ENCODE measurements at places on chromosomes 3 and 15. TPM values are rescaled to one million over a fixed set of nuclear protein-coding genes. Genes with fewer than 3 reads are reported as not detected.

DNA sequence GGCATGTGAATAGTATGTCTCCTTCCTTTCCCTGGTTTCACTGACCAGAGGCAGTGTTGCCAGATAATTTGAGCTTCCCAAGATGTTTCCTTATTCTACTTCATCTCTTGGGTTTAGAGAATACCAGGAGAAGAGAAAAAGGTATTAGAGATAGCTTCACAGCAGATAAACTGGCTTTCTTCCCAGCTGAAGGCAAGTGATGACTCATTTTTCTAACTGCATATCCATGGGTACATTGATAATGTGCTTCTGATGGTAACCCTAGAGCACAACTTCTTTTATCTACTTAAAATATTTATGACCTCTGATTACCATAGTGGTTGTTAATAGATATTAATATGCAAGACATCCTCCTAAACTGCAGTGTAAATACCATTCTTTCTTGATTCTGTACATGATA is 34.6 kb upstream of the CMTM8 start:
- no peaks in the 10 kb centered on the region for H3K27me3 ChIP-seq
- H3K4me3 ChIP-seq, result no peak overlapping the region
- H3K4me1 ChIP-seq, result no peaks in the 10 kb centered on the region

GCSAM gene
- total RNA-seq, result not detected

- peak; percentile 46 for DNase-seq
- no peak overlapping the region for H3K4me3 ChIP-seq
- no peak overlapping the region for H3K27ac ChIP-seq
- peaks cover 22% of the 10 kb centered on the region for H3K4me1 ChIP-seq
- H3K36me3 ChIP-seq, result no peaks in the 10 kb centered on the region
Observed at GRCh38 chr3:169546368-169546767, 117.1 kb downstream of the MECOM start.

DNA sequence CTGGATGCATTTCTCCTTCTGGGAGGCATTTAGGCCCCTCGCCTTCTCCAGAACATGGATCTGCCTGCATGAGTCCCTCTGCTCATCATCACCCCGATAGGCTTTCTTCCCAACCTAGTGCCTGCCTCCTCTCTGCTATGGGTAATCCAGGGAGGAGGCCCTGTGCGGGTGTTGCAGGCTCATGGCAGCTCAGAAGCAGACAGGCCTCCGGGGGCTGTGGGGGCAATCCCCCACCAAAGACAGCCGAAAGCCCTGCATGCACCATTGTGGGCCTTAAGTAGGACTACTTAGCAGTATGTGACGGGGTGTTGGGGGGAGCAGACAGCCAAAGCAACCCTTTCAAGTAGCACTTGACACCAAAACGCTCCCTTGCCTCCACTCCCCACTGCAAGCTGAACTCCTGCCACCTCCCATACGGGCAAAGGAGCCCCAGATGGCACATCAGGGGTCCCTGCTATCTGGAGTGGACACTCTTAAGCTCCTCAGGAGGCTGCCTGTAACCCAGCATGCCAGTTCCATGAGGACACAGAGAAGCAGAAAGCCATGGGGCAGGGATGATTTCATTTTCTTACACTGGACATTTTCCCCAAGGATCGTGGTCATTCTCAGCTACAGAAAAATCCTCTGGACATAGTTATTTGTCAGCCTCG is 98.8 kb upstream of the HACD2 start:
- H3K4me1 ChIP-seq, result peaks cover 9% of the 10 kb centered on the region
- no peaks in the 10 kb centered on the region for H3K36me3 ChIP-seq
- H3K4me3 ChIP-seq, result no peak overlapping the region
- H3K27me3 ChIP-seq, result no peaks in the 10 kb centered on the region

DNA sequence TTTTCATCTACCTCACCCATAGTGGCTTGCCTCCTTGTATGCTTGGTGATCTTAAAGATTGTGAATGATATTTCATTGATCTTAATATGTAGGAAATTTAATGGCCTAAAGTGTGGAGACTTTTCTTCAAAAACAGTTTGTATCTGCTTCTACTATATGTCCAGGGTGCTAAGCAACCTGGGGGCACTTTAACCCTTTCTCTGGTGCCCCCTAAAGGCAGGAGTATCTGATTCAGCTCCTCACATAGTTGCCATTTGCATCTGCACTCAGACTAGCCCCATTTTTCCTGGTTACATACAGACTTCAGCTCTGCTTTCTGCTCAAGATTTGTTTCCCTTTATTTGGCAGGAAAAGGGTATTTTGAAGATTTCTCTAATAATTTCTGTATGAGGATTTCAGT is 5.2 kb upstream of the PFN2 start:
- H3K4me1 ChIP-seq, result no peaks in the 10 kb centered on the region
- DNase-seq, result no peak
- no peaks in the 10 kb centered on the region for H3K27me3 ChIP-seq
- no peak overlapping the region for H3K4me3 ChIP-seq
- no peak overlapping the region for H3K27ac ChIP-seq

DNA sequence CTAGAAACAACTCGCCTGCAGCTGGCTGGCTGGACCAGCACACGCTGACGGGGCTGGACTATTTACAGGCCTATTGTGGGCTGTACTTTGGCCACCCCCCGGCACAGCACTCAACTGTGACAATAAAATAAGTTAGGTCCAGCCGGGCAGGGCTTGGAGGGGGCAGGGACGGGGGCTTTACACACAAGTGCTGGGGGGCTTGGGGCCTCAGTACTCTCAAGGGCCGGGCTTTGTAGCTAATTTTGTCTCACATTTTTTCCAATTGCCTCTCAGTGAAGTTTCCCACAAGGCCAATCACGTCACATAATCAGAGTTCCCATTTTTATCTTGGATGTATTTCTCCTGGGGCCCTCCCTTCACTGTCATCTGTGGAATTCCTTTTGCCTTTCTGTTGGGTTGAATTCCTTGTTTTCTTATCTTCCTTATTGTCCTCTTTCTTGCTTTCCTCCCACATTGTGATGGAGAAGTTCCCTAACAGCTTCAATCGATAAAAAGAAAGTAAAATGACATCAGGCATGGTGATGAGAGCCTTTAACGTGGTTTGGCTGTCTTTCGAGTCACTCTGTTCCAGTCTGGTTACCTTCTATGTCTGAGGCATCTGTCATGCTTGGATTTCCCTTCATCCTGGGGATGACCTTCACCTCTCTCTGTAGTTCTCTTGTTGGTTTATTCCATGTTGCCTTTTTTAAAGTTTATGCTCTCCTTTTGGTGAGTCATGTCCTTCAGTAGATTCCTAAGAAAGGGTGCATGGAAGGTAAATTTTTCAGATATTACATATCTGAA is 44.1 kb upstream of the CMTM7 start:
- H3K4me1 ChIP-seq, result no peaks in the 10 kb centered on the region
- H3K4me3 ChIP-seq, result no peak overlapping the region
- no peaks in the 10 kb centered on the region for H3K36me3 ChIP-seq
- no peak overlapping the region for H3K27ac ChIP-seq
- H3K27me3 ChIP-seq, result no peaks in the 10 kb centered on the region
- no peak for DNase-seq

DNA sequence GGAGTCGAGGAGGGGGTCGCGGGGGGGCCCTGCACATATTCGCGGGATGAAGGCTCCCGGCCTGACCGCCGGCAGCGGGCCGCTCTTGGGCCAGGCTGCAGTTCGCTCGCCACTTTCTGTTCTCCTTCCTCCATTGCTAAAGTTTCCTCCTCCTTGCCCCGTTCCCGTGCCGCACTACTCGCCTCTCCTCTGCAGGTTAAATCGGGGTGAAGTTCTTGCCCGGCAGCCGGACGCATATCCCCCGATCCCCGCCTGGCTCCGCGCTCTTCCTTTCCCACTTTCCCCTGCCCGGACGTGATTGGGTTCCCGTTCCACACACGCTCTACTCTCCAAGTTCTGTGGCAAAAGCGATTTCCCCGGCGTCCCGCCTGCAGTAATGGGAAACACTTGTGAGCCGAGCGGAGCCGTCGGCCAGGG is 556 bp downstream of the CRYBG3 start:
- H3K4me3 ChIP-seq, result peak overlapping the region; percentile 82
- DNase-seq, result peak; percentile 65
- peaks cover 30% of the 10 kb centered on the region for H3K4me1 ChIP-seq
- no peaks in the 10 kb centered on the region for H3K36me3 ChIP-seq

COL6A5 gene
- total RNA-seq, result not detected

GRCh38 chr3:180804916-180805315 is 107.6 kb upstream of the FXR1 start:
- peak; percentile 11 for DNase-seq
- H3K27ac ChIP-seq, result no peak overlapping the region
- H3K4me3 ChIP-seq, result no peak overlapping the region
- no peaks in the 10 kb centered on the region for H3K4me1 ChIP-seq

GRCh38 chr15:71627604-71628003 is 182.8 kb upstream of the NR2E3 start:
- DNase-seq, result no peak
- no peaks in the 10 kb centered on the region for H3K27me3 ChIP-seq
- no peaks in the 10 kb centered on the region for H3K36me3 ChIP-seq
- H3K4me3 ChIP-seq, result no peak overlapping the region
- H3K4me1 ChIP-seq, result peaks cover 8% of the 10 kb centered on the region

XRN1 gene
- 148 TPM for total RNA-seq

GRCh38 chr3:85004147-85004546 is 45.4 kb downstream of the CADM2 start:
- no peaks in the 10 kb centered on the region for H3K4me1 ChIP-seq
- no peak overlapping the region for H3K4me3 ChIP-seq
- no peaks in the 10 kb centered on the region for H3K36me3 ChIP-seq
- DNase-seq, result no peak

DNA sequence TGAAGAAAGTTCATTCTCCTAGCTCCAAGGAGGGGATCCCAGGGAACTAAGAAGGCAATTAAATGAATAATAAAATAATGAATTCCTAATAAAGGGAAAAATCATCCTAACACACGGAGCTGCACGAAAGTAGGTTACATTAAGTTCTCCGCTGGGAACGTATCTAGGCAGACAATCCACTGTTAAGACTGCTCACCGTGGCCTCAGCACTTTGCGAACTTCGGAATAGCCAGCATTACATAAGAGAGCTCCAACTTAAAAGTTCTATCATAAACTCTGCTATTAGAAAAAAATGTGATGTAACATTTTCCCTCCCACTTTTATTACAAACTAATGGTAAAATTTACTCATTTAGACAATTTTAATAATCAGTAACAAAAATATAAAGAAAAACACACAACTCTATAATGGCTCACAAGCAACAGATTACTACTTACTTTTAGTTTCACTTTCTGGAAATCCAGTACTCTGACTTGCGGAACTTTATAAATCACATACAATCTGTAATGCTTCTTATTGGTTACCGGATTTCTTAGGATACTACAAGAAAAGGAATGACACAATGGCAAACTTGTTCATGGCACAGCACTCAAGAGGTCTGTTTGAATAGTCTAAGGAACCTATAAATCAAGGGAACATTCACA is 8.5 kb downstream of the SNRPA1 start:
- DNase-seq, result no peak
- no peaks in the 10 kb centered on the region for H3K4me1 ChIP-seq
- H3K4me3 ChIP-seq, result no peak overlapping the region
- no peaks in the 10 kb centered on the region for H3K27me3 ChIP-seq
- H3K36me3 ChIP-seq, result peaks cover 53% of the 10 kb centered on the region

DNA sequence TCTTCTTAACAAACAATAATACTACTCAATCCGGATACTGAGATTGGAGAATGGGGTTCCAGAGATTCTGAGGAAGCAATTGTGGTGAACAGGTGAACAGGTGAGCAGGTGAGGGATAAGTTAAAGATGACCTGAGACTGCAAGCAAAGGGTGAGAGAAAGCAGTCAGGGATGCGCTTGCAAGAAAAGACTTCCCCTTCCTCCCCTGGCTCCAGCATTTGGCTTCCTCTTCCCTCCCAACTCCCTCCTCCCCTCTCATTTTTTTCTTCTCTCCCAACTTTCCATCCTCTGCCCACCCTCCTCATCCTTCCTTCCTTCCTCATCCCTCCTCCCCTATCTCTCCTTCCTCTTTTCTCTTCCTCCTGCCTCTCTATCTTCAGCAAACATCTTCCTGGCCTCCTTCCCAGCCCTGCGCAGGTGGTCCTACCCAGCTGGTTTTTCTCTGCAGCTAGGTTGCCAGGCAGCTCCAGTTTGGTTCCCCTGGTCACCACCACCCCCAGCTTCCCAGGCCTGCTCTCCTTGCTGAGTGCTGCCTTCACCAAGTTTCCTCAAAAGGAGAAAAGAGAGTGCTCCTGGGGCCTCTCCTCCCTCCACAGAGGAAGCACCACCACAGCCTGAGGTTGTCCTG is 10.4 kb upstream of the VIPR1 start:
- H3K4me3 ChIP-seq, result no peak overlapping the region
- no peak for DNase-seq
- peaks cover 11% of the 10 kb centered on the region for H3K4me1 ChIP-seq

DNA sequence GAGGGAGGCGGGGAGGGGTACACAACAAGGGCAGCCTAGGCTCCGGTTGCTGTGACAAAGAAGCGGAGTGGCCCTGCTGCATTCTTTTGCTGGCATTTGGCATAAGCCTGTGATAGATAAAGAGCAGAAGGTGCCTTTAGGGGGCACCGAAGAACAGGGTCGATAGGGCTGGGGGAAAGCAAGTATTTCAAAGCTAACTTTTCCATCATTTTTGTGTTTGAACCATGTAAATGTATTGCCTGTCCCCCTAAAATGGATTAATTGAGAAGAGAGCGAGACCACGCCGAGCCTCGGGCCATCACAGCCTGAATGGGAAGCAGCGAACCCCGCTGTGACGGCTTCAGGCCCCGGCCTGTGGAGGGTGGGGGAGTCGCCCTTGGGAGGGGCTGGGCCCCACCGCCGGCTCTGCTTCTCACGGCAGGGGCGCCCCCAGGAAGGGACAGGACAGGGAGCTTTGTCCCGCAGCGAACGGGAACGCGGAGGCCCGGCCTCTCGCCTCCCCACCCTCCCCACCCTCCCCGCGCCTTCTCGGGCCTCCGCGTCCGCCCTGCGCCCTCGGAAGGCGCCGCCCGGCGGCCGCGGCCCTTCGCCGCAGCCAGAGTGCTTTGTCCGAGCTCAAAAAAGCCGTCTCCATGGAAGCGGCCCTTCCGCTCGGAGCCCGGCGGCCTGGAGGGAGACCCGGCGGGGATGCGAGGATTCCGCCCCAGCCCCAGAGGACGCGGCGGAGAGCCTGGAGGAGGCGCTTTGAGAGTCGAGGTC is 32.4 kb upstream of the ALDH1L1 start:
- H3K4me1 ChIP-seq, result peaks cover 9% of the 10 kb centered on the region
- peak; percentile 42 for DNase-seq
- no peaks in the 10 kb centered on the region for H3K27me3 ChIP-seq
- H3K27ac ChIP-seq, result peak overlapping the region; percentile 20
- peak overlapping the region; percentile 32 for H3K4me3 ChIP-seq

DNA sequence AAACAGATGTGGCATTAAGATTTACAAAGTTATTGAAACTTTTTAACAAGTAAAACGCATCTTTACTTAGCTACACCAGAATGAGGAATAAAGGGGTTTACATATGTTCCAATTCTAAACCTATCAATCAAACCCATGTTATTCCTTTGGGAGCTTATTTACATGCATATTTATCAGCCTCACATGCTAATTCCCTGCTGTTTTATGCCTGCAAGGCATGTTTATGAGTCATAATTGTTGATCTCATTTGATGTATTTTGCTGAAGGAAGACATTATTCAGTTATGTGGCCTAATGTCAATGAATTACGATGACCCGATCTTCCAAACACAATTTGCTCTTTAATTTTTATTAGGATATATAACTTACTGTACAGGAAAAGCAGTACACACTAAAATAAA is 272.9 kb downstream of the TBC1D5 start:
- no peak for DNase-seq
- H3K27ac ChIP-seq, result no peak overlapping the region
- no peaks in the 10 kb centered on the region for H3K4me1 ChIP-seq
- no peaks in the 10 kb centered on the region for H3K27me3 ChIP-seq
- no peaks in the 10 kb centered on the region for H3K36me3 ChIP-seq

GRCh38 chr3:96813820-96814650 is at the start of gene EPHA6:
Gene EPHA6, plus strand, starts transcription at chr3:96814594.
- peak within 1 kb of the TSS; percentile 55 for H3K4me3 ChIP-seq
- peaks cover 5% of the 10 kb centered on the region for H3K4me1 ChIP-seq
- H3K27me3 ChIP-seq, result no peaks in the 10 kb centered on the region

SELENOS gene
- 74.1 TPM for total RNA-seq

Measured in thyroid gland (tissue), 4 donors.